ENCODE measurements at places on chromosomes 3 and 15.

- DNase-seq = no peak
Observed at GRCh38 chr15:81126892-81127291, 7.2 kb upstream of the CFAP161 start.

GRCh38 chr3:34323517-34323916 lies 525.1 kb downstream of the PDCD6IP start:
- DNase-seq = no peak

DNA sequence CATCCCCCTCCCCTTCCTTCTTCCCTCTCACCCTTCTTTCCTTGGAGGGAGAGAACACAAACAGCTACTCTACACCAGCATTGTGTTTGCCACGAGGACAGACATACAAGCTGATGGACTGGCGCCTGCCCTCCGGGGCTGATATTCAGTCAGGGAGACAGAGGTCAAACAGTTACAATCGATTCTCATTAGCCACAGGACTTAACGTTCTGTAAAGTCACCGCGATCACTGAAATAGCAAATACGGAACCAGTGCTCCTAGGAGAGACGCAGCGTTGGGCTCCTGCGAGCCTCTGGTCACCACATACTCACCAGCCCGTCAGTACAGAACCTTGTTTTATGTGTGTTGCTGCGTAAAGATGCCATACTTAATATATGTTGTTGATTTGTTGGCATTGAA lies 108.8 kb downstream of the LRRK1 start:
- no peak for DNase-seq

GRCh38 chr15:51580385-51580784 lies 42.2 kb downstream of the DMXL2 start:
- DNase-seq = no peak

- DNase-seq = no peak
Observed at GRCh38 chr15:89171136-89172072, 50.0 kb downstream of the RLBP1 start.

DNA sequence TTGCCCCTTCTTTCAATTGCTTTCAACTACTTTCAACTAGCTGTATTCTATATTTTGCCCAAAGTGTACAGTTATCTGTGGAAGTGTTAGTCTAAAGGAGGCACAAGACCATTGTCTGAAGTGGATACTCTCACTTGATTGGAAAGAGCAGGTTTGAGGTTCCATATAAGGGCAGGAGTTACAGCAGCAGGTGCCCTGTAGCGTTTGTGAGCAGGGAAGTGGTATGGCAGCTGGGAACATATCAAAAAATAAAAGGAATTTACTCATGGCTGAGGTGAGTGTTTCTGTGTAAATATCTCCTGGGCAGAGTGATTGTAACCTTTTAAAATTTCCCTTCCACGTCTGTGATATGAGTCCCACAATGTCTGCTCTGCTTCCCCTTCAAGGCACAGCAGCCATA lies 38.5 kb upstream of the DNAJC13 start:
- DNase-seq = no peak

- no peak for DNase-seq
Observed at GRCh38 chr15:44883199-44883877, 73.1 kb upstream of the TERB2 start.

Measured in KG1 (cell line).